ENCODE measurements at places on chromosomes 6 and 20.

DNA sequence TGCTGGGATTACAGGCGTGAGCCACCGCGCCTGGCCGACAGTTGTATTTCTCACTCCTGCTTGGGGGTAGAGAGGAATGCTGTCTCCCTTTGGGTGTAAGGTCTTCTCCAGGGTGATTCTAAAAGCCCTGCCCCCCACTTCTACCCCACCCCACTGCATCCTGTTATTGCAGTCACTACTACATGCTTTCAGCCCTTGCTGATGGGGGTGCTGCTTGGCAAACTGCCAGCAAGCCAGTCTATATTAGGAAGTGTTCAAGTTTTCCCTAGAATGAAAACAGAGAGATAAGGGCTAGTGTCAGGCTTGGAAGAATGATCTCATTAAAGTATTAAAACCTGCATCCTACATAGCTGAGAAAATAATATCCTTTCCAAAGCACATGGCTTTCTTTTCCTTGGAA is 31.3 kb downstream of the TTI1 start:
- no peak for DNase-seq
- no peaks in the 10 kb centered on the region for H3K27me3 ChIP-seq
- H3K27ac ChIP-seq = no peak overlapping the region
- peaks cover 8% of the 10 kb centered on the region for H3K4me1 ChIP-seq
- no peak overlapping the region for H3K4me3 ChIP-seq

GRCh38 chr6:8014947-8015346 is 49.2 kb downstream of the BLOC1S5 start:
- H3K36me3 ChIP-seq = peaks cover 13% of the 10 kb centered on the region
- no peak overlapping the region for H3K27ac ChIP-seq
- no peak for DNase-seq

- no peak for DNase-seq
- no peak overlapping the region for H3K27ac ChIP-seq
- H3K27me3 ChIP-seq = no peaks in the 10 kb centered on the region
- H3K4me1 ChIP-seq = no peaks in the 10 kb centered on the region
- H3K36me3 ChIP-seq = no peaks in the 10 kb centered on the region
- H3K4me3 ChIP-seq = no peak overlapping the region
Measured at GRCh38 chr6:159919011-159919511, 28.3 kb downstream of the MAS1 start.

DNA sequence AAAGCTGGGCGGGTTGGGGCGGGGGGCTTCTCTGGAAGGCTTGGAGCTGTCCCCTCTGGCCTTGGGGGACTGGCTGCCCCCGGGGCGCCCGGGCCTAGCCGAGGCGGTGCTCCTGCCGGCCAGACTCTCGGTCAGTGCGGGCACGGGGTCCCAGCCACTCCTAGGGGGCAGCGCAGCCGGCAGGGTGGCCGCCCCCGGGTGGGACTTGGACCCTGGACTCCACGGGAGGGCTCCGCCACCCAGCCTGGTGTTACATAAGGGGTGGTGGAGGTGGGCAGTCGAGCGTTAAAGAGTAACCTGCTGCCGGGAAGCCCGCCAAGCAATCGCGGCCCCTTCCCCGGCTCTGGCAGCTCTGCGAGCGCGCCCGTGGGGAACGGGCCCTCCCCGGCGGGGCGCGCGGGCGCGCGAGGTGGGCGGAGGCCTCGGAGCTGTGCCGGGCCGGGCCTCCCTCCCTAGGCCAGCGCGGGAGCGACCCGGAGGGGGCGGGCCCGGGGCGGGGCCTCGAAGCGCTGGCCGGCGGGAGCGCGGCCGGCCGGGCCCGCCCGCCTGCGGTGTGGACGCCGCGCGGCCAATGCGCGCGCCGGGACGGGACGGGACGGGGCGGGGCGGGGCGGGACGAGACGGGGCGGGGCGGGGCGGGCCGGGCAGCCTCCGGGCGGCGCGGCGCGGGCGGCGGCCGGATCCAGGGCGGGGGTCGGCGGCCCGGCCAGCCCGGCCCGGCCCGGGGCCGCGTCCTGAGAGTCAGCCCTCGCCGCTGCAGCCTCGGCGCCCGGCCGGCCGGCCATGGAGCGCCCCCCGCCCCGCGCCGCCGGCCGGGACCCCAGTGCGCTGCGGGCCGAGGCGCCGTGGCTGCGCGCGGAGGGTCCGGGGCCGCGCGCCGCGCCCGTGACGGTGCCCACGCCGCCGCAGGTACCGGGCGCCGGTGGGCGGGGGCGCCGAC is at the start of gene SLC2A4RG:
Gene SLC2A4RG, plus strand, starts transcription at position 647 of the 940 bp plus-strand sequence. Its CDS starts 137 bp downstream, at position 784.
- peak; percentile 84 for DNase-seq
- no peaks in the 10 kb centered on the region for H3K27me3 ChIP-seq
- H3K36me3 ChIP-seq = peaks cover 45% of the 10 kb centered on the region
- peak within 1 kb of the TSS; percentile 81 for H3K4me3 ChIP-seq
- H3K4me1 ChIP-seq = peaks cover 51% of the 10 kb centered on the region

DNA sequence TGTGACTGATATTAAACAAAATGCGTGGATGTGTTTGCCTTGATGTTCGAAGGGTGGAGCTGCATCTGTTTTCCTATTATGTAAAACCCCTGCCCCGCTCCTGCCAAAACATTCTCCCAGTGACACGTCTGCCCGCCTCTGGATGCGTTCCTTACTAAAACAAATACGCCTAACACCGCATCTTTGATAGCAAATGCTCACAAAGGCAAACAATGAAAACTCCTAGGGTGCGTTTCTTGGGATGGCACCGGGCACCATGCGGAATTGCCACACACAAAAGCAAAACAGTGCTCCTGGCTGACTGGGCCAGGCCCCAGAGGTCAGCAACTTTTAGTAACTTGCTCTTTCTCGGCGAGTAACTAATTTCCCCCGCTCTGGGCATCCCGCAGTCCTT is 9.0 kb upstream of the FOXC1 start:
- H3K27ac ChIP-seq = no peak overlapping the region
- H3K36me3 ChIP-seq = no peaks in the 10 kb centered on the region
- peaks cover 80% of the 10 kb centered on the region for H3K27me3 ChIP-seq
- H3K4me3 ChIP-seq = no peak overlapping the region
- no peak for DNase-seq
- H3K4me1 ChIP-seq = peaks cover 28% of the 10 kb centered on the region

GRCh38 chr6:21740376-21741124 is 147.0 kb downstream of the SOX4 start:
- H3K27ac ChIP-seq = peak overlapping the region; percentile 22
- peaks cover 24% of the 10 kb centered on the region for H3K4me1 ChIP-seq
- H3K4me3 ChIP-seq = no peak overlapping the region

- H3K27ac ChIP-seq = peak overlapping the region; percentile 76
- no peaks in the 10 kb centered on the region for H3K36me3 ChIP-seq
- H3K27me3 ChIP-seq = peaks cover 85% of the 10 kb centered on the region
- DNase-seq = no peak
Measured at GRCh38 chr6:75204959-75205775, 686 bp downstream of the COL12A1 start.

- peaks cover 21% of the 10 kb centered on the region for H3K4me1 ChIP-seq
- no peak overlapping the region for H3K4me3 ChIP-seq
- no peaks in the 10 kb centered on the region for H3K36me3 ChIP-seq
- no peaks in the 10 kb centered on the region for H3K27me3 ChIP-seq
- no peak for DNase-seq
Measured at GRCh38 chr6:90226257-90226656, 70.4 kb downstream of the BACH2 start.

DNA sequence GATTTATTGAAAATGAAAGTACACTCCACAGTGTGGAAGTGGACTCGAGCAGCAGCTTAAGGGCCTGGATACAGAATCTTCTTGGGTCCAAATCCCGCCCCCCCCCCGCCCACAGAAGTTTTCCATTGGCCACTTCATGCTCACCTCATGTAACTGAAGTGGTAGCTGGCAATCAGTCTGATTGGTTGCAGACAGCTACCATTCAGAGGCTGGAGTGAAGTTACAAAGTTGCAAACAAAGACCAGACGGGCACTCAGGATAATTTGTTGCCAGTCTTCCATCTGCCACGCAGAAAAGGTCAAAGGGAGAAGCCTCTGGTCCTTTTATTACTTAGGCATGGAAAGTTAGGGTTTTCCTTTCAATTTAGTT is 25.8 kb upstream of the FABP7 start:
- H3K36me3 ChIP-seq = no peaks in the 10 kb centered on the region
- H3K27me3 ChIP-seq = peaks cover 24% of the 10 kb centered on the region
- no peak for DNase-seq
- H3K4me3 ChIP-seq = peak overlapping the region; percentile 45

GRCh38 chr6:148528292-148528691 is 185.7 kb downstream of the SASH1 start:
- no peaks in the 10 kb centered on the region for H3K27me3 ChIP-seq
- H3K36me3 ChIP-seq = peaks cover 57% of the 10 kb centered on the region
- peak overlapping the region; percentile 13 for H3K27ac ChIP-seq
- no peak for DNase-seq

- H3K27ac ChIP-seq = peak overlapping the region; percentile 78
- peaks cover 55% of the 10 kb centered on the region for H3K4me1 ChIP-seq
- H3K4me3 ChIP-seq = no peak overlapping the region
- peak; percentile 82 for DNase-seq
- H3K36me3 ChIP-seq = no peaks in the 10 kb centered on the region
Measured at GRCh38 chr20:1830240-1830639, 65.0 kb upstream of the SIRPA start.

DNA sequence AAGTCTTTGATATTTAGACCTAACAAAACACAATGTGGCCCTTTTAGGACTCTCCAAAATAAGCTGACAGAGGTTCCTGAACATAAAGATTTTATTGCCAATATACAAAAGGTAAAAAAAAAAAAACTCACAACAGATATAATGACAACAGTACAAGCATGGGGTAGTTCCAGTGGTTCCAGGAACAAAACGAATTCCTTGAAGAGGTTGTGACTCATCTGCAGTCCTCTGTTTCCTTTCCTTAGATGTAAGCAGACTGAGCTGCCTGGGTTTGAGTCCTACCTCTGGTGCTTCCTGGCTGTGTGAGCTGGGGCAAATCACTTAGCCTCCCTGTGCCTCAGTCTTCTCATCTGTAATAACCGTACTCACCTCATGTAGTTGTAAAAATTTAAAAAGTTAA is 13.3 kb upstream of the CTAGE9 start:
- no peak overlapping the region for H3K27ac ChIP-seq
- H3K4me3 ChIP-seq = no peak overlapping the region
- H3K4me1 ChIP-seq = no peaks in the 10 kb centered on the region
- no peak for DNase-seq
- no peaks in the 10 kb centered on the region for H3K27me3 ChIP-seq

GRCh38 chr6:43746613-43747102 is 23.4 kb upstream of the VEGFA start:
- H3K27me3 ChIP-seq = peaks cover 5% of the 10 kb centered on the region
- H3K27ac ChIP-seq = peak overlapping the region; percentile 11
- H3K36me3 ChIP-seq = no peaks in the 10 kb centered on the region
- no peak overlapping the region for H3K4me3 ChIP-seq
- H3K4me1 ChIP-seq = no peaks in the 10 kb centered on the region

DNA sequence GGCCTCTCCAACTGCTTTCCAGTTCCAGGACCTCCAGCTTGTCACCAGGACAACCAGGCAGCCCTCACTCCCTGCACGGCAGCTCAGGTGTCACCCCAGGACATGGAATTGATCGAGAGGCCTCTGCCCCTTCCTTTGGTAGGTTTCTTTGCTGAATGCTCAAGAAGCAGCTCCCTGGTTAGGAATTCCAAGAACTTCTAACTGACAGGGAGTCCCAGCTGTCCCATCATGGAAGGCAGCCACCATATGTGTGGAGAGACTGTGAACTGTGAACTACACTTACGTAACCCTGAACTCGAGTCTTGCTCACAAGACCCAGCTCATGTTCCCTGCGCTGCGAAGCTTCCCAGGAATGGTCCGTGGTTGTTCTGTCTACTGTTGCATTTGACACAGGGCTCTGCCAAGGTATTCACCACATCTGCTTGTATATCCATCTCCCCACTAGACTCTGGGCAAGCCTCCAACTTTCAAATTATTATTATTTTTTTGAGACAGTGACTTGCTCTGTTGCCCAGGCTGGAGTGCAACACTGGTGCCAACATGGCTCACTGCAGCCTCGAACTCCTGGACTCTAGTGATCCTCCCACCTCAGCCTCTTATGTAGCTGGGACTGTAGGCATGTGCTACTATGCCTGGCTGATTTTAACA is 35.7 kb downstream of the MGME1 start:
- H3K4me3 ChIP-seq = no peak overlapping the region
- H3K27ac ChIP-seq = no peak overlapping the region
- no peaks in the 10 kb centered on the region for H3K27me3 ChIP-seq
- DNase-seq = no peak
- peaks cover 6% of the 10 kb centered on the region for H3K4me1 ChIP-seq

DNA sequence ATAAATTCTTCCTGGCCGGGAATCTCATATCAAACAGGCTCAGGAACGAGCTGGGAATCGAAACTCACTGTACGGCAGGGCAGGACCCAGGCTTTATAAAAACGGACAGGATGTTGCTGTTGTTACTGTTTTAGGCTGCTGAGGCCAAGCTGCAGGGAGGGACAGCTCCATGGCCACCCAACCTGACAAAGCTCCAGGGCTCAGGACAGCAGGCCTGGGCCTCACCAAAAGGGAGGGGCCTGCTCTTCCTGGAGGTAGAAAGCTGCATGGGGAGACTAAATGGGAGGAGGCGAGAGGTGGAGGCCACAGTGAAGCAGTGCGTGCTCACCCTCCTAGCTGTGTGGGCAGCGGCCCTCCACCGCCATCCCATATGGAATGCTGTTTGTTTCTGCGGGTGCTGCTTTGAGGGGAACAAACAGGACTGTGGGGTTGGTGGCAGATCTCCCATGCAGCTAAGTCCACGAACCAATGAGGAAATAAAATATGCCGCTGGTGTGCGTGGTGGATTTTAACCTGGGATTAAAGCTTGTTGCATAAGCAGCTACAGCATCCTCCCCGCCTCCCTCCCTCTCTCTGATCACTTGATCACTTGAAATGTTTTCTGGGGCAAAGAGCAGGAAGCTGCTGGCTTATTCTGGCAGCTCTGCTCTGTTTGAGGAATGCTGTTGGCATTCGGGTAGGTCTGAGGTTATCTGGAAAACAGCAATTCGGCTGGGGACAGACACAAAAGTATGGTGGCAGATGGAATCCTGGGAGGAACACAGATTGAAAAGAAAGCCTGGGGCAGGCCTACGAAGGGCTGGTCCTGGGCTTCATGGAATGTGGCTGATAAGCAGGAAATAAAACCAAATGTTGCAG is 2.4 kb upstream of the ZMYND8 start:
- H3K27me3 ChIP-seq = no peaks in the 10 kb centered on the region
- no peaks in the 10 kb centered on the region for H3K36me3 ChIP-seq
- H3K27ac ChIP-seq = peak overlapping the region; percentile 100
- peaks cover 90% of the 10 kb centered on the region for H3K4me1 ChIP-seq

DNA sequence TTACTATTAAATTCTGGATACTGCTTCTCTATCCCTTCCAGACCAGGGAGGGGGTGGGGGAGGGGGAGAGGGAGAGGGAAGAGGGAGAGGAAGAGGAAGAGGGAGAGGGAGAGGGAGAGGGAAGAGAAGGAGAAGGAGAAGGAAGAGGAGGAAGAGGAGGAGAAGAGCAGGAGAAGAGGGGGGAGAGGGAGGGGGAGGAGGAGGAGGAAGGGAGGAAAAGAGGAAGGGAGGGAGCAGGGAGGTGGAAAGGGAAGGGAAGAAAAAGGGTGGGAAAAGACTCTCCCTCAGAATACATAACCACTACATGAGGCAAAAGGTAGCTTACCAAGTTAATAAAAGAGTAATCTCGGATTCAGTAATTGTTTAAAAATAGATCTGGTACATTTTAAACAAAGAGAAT is 46.0 kb downstream of the FAM184A start:
- H3K4me3 ChIP-seq = no peak overlapping the region
- no peak overlapping the region for H3K27ac ChIP-seq
- H3K27me3 ChIP-seq = no peaks in the 10 kb centered on the region

- DNase-seq = no peak
- H3K4me3 ChIP-seq = no peak overlapping the region
Measured at GRCh38 chr20:34324541-34324940, 21.4 kb upstream of the AHCY start.

- H3K27me3 ChIP-seq = no peaks in the 10 kb centered on the region
- H3K27ac ChIP-seq = no peak overlapping the region
- no peak overlapping the region for H3K4me3 ChIP-seq
- DNase-seq = no peak
- peaks cover 3% of the 10 kb centered on the region for H3K4me1 ChIP-seq
- H3K36me3 ChIP-seq = no peaks in the 10 kb centered on the region
Measured at GRCh38 chr20:9179193-9179802, 110.4 kb downstream of the PLCB4 start.
